Activated CD8-positive, alpha-beta memory T cell treated with anti-CD3 and anti-CD28 coated beads, Interleukin-2, amount 50 U/mL, for 4 hours (primary cell): ENCODE measurements at places on chromosomes 12 and 14.

- no peak for DNase-seq
Observed at GRCh38 chr12:31227401-31227981, 98.5 kb downstream of the SINHCAF start.

GRCh38 chr12:108720757-108721514 lies 10.4 kb downstream of the CORO1C start:
- DNase-seq = no peak

DNA sequence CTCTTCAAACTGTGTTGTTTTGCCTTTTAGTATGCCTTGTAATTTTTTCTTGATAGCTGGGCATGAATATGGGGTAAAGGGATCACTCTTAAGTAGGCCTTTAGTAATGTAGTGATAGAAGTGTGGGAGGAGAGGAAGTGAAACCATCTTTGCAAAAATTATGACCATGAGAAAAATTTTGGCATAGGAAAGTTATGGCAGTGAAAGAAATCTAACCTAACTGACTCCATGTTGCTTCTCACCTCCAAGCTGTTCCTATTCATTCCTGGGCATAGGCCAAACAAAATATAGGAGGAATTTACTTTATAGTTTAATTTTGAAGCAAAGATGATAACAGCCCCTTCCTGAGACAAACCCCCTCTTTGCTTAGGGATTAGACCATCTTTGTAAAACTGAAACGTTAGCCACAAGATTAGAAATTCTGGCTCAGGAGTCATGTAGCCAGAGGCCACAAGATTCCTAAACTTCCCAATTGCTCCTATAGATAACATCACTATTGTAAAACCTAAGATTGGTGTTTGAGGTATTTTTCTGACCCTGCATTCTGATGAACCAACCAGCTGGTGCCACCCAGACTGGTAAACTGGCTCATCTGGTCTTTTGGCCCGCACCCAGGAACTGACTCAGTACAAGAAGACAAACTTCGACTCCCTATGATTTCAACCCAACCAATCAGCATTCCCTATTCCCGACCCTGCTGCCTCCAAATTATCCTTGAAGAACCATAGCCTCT lies 45.8 kb downstream of the CRADD start:
- no peak for DNase-seq

DNA sequence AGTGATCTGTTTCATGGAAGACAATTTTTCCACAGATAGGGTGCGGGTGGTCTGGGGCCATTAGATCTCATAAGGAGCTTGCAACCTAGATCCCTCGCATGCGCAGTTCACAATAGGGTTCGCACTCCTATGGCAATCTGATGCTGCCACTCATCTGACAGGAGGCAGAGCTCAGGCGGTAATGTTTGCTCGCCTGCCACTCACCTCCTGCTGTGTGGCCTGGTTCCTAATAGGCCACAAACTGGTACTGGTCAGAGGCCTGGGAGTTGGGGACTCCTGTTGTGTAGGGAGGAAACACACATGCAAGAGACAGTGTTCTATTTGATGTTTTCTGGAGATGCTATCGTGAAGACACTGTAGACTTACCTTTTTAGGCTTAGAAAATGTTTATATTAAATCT lies 77.0 kb upstream of the FGD4 start:
- no peak for DNase-seq

GRCh38 chr12:68613209-68613904 lies 2.7 kb downstream of the RAP1B start:
- DNase-seq = peak; percentile 58

DNA sequence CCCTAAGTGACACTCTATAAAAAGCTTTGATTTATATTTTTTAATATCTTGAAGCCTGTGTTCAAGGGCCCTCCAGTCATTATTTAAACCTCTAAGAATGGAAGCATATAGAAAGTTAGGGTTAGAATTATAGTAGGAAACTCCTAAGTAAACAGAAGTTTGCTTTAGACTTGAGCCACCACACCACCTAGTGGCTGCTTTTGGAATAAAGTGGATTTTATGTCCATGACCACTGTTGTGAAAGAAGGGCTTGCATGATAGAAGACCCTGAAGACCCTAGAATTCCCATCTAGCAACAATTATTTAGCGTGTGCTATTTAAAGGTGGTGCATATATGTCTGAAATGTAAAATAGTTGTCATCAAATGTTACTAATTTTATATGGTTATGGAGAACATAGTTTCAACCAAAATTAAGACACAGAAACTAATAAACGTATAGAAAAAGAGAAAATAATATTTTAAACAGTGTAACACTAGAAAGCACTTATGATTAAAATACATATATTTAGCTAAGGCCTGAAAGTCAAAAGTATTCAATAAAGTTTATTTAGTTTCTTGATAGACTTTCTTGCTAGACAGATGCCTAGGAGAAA lies 21.3 kb downstream of the LRRIQ1 start:
- DNase-seq = no peak

DNA sequence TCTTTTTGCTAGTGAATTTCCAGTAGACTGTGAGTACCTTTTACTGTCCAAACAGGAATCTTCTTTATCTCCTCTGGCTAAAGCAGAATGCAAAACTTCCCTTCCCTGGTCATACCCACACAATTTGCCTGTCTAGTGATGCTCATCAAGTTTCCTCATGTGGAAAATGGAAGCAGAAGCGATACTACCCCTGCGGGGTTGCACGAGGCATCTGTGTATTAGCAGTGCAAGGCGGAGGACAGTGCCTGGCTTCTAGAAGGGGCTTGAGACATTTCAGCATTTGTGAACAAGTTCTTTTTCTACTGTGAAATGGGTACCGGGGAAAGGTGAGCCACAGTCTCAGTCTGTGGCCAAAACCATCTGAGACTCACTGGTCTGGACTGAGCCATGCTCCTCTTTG lies 340.9 kb downstream of the AACS start:
- DNase-seq = no peak

- no peak for DNase-seq
Observed at GRCh38 chr12:130170611-130171010, 8.3 kb downstream of the FZD10 start.

- DNase-seq = no peak
Observed at GRCh38 chr14:60977847-60978246, 3.0 kb downstream of the TRMT5 start.

GRCh38 chr12:78120866-78121560 lies 290.3 kb downstream of the NAV3 start:
- no peak for DNase-seq

DNA sequence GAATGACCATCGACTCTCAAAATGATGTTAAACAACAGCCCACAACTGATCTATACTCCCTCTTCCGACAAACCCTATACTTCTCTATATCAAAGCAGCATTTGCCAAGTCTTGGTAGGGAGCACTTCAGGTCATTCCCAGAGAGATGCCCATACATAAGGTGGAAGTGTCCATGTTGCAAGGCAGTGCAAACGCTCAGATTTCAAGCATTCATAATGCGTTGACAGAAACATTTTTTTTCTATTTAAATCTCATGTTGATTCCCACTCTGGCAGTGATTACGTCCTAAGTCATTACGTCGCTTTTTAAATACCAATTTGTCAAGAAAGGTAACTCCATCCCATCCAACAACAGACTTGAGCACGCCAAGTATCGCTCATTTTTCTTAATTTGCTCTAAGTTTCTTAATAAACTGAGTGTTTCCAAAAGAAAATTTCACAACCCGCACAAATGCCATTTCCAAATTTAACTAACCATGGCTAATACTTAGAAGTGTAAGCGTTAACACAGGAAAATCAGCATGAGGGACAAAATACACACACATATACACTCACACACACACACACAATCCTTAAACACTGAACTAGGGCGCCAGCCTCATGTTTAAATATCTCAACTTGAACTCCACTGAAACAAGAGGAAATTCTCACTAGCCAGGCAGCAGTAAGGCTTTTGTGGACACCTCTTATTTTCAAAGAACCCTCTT lies 1.1 kb downstream of the GXYLT1 start:
- DNase-seq = no peak

DNA sequence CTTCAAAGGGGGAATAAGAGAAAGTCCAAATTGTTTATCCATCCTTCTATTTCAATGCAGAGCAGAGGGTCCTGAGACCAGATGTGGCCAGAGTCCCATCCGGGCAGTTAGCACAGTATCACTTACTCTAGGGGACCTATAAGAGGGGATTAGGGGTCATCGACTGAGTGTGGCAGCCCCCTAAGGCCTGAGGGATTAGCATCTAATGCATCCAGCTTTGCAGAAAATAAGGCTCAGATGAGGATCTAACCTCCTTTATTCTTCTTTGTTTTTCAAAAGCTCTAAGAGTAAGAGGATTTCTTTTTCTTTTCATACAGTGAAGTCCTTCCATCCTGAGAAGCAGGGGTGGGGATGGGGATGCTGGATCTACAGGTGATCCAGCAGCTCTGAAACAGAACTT lies 43.5 kb downstream of the NEUROD4 start:
- DNase-seq = no peak

DNA sequence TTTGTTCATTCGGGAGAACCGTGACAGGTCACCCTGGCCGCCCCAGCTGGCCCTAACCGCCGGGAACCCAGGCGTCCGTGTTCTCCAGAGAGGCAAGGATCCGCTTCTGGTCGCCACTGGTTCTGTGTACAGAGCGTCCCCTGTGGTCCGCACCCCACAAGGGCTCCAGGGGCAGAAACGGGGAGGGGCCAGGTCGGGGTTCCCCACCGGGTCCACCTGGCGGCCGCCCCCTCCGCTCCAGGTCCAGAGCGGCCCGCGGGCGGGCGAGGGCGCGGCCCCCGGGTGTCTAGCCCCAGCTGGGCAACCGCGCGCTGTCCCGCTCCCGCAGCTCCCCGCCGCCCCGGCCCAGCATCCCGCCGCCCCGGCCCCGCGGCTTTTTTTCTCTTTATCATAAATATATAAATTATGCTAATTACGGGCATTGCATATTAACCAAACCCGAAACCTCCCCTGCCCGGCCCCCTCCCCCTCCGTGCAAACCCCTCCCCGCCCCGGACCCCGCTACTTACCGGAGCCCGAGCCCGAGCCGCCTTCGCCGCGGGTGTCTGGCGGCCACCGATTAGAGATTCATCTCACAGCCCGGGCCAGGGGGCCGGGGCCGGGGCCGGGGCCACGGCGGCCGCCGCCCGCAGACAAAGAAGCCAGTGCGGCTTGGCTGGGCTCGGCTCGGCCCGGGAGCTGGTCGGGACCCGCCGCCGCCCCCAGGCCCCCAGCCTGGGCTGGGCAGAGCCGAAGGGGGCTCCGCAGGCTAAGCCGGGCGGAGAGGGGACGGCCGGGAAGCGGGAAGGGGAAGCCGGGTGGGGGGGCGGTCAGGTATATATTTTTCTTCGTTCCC lies 512 bp downstream of the POU6F1 start:
- DNase-seq = peak; percentile 52

DNA sequence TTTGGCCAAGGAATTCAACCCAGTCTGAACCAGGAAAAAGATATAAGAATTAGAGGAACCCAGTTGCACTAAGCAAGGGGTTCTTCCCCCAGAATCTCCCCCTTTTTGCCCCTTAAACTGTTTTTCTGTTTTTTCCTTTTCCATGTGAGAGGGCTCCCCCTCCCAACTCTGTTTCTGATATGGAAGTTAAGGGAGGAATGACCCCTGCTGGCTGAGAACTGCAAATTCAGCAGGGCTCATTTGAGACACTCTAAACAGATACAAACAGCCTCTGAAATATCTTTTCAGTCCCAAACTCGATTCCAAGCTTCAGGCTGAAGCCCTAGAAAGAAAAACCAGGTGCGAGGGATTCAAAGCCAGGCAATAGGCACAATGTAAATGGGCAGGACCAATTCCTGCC lies 132.7 kb downstream of the SLC41A2 start:
- DNase-seq = no peak

- peak; percentile 77 for DNase-seq
Observed at GRCh38 chr14:77862154-77862786, 62.4 kb downstream of the ADCK1 start.

GRCh38 chr12:14961466-14962152 lies at the start of gene ARHGDIB:
ARHGDIB (minus strand) TSS chr12:14961601; CDS start chr12:14950712, 10,889 bp downstream.
- DNase-seq = peak; percentile 73

- peak; percentile 37 for DNase-seq
Observed at GRCh38 chr12:111443586-111443985, 37.9 kb downstream of the SH2B3 start.
